ENCODE measurements at places on chromosomes 5 and 9.

DNA sequence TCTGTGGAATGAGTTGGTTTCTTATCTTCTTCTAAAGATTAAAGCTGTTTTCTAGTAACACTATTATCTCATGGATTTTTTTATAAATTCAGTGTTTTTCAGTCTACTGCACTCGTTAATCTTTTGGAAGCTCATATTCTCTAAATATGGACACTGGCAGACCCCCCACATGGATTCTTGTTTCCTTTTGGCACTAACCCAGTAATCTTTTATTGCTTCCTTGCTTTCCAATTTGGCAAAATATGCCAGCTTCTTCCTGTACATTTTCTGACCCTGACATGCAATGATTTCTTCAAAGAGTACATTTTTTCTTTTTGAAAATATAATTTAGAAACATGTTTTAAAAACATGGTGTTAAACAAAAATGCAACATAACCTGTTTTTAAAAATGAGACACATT is 474.2 kb upstream of the FTMT start:
- DNase-seq = no peak

DNA sequence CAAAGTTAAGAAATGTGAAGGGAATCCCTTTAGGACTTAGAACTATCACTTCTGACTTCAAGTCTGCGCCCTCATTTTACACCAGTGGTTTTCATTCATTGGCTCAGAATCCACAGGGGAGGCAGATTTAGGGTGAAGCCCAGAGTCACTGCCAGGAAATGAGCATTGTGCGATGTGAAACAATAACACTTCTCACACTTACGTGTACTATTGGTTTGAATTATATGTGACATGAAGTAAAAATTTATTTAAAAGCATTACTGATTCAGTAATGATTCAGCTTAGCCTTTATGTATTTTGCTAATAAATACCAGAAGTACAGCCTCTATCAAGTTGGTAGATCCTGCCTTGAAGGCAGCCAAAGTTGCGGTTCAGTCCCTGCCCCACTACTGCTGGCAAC is 98.6 kb downstream of the PAM start:
- DNase-seq = no peak

DNA sequence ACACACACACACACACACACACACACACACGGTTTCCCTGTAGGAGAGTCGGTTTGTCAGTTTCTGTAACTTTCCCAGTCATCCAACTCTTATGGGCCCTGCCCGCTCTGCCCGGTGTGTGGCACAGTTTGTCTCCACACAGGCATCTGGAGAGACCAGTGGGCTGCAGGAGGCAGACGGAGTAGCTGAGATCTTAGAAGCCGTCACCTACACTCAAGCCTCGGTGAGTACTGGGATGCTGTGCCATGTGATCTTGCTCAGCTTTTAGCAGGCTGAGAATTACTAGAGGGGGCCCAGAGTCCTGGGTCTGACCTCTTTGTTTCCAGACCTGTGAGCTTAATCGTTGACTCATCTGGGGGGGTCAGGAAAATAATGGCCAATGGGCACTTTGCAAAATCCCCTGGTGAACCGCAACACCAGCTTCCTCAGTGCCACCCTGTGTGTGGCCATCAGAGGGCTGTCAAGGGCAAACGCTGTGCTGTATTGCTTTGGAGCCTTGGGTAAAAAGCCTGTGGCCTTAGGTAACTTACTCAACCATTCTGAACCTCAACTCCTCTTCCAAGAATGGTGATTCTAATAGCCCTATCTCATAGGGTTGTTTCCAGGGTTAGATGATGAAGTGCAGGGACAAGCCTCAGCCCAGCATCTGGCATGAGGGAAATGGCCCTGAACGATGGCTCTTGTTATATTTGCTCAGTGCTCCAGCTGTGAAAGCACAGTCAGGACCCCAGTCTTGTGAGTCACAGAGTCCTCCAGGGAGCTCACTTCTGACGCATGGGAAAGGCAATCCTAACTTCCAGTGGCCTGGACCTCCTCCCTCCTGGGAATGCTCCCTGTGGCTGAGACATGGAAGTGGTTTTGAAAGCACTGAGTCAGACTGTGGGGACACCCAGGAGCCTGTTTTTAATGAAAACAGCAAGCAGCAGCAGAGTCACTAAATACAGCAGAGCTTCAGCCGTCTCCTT is 45.6 kb downstream of the COL15A1 start:
- DNase-seq = no peak

DNA sequence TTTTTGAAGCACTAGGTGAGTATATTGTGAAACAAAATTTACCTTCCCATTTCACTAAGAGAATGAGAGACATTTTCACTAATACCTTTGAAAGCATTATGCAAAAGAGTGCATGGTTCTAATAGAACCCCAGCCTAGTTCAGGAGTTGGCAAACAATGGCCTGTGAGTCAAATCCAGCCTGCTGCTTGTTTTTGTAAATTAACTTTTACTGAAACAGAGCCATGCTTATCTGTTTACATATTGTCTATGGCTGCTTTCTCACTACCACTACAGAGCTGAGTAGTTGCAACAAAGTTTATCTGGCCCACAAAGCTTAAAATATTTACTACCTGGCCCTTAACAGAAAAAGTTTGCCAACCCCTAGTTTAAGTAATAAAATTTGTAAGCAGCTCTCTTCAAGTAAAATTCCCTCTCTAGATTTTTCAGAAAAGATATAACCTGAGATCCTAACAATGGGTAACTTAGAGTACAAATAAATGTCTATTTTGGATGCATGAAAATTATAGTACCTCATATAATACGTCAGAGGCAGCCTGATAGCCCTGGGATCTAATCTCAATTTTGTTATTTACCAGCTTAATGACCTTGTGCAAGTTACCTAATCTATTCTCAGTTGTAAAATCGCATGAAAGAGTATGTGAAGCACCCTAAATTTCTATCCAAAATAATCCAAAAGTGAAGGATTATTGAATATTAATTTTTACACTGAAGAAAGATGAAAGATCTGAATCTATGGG is 50.7 kb upstream of the ARL15 start:
- DNase-seq = no peak

- no peak for DNase-seq
Measured at GRCh38 chr5:34447424-34447823, 208.7 kb upstream of the RAI14 start.

- DNase-seq = no peak
Measured at GRCh38 chr5:172716796-172717313, 54.1 kb downstream of the DUSP1 start.

- no peak for DNase-seq
Measured at GRCh38 chr9:104944356-104944755, 16.4 kb upstream of the ABCA1 start.

DNA sequence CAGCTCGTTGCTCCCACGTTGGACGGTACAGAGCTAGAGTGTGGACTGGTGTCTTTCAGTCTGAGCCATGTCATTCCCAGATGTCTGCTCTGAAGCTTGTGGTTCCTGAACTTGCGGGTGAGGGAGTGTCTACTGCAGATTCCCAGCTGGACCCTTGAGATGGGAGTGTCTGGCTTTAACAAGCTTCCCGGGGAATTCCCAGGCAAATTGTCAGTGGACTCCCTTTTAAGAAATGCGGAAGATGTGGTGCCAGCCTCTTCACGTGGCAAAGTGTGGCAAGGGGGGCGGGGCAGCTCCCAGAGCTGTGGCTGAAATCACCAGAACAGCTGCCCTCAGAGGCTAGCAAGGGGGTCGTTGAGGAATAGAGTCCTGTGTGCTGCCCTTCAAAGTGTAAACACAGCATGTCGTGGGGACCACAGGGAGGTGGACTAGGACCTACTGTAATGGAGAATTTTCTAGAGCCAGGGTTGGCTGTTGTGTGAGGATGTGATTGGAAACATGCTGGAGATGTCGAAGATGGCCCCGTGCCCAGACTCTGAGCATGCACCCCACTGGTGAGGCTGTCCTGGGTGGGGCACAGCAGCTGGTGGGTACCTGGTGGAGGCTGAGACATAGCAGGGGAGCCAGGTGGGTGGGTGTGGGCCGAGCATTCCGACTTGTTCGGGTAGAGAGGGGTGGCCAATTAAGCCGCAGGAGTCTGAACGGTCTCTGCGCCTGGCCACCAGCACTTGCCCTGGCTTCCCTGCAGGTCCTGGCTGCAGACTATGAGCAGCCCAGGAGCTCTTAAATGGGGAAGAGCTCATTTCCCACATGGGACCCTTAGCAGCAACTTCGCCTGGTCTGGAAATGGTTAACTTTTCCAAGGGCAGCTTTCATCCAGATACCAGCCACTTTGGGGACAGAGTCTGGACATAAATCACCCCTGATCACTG is 37.4 kb downstream of the PRRX2 start:
- no peak for DNase-seq

DNA sequence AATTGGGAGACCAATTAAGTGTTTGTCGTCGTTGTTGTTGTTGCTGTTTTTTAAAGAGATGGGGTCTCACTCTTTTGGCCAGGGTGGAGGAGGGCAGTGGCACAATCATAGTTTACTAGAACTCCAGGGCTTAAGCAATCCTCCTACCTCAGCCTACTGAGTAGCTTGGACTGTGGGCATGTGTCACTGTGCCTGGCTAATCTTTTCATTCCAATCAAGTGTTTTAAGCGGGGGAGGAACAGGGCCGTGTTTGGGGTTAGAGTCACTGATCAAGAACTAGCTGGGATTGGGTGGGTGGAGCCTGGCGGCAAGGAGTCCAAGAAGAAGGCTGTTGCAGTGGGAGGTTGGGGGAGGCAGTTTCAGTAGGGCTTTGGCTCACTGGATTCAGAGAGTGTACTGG is 13.8 kb downstream of the SNX30 start:
- no peak for DNase-seq

DNA sequence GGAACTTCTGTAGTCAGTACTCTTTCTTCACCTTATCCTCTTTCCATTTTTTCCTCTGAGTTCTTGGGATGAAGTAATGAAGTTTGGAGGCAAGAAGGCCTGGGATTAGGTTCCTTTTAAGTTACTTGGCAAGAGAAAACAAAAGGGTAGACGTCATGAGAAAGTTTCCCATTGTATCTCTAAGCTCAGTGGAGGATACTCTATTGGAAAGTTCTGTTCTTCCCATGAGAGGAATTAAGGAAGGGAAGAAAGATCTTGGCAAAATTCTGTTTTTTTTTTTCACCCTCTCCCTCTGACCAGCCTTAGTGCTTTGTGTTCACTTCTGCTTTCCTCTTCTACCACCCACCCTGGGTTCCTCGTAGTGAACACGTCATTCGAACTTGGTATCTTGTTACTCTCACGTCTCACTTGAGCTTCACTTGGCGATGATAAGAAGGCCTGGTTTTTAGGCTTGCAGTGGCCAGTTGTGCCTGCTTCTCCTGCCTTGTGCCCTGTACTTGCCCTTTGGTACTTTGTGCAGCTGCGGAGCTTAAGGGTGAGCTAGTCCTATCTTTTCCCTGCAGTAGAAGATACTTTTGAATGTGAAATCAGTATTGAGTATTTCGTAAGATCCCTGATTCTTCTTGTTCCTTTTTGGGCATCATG is 67.0 kb downstream of the ARHGAP26 start:
- DNase-seq = no peak

DNA sequence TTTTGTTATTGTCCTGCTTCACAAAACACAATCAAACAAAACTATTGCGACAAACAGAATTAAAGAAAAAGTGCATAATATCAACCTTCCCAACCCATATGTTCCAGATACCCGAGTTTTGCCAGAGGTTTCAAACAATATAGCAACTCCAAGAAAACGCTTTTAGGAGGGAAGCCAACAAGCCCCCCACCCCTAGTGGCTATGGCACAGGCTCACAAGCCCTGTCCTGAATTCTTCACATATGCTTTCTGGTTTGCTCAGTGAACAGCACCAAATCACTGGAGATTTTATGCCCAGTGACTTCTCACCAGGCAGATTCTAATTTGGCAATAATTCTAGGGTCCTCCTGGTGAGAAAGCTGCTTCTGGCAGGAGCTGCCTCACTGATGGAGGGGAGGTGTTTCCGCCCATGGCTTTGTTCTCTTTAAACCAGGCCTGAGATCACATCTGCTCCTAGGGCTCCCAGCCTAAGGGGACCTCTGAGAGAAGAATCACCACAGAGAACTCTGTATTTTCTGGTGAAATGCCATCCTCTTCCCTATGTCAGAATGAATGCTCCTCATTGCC is 1982.4 kb downstream of the EFNA5 start:
- DNase-seq = no peak

DNA sequence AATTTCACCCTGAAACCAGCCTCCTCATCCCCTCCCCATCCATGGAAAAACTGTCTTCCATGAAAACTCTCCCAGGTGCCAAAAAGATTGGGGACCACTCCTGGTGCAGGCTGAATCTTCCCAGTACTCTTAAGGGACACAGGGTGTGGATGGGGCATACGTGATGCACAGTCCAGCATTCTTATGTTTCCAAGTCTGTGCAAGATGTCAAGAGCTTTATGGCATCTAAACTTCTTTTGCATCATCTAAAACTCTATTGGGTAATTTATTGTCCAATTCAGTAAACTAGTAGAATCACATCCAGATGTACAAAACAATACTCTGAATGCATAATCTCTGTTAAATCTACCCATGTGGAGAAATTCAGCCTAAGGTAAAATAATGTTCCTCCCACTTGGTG is 9.3 kb upstream of the FGD3 start:
- DNase-seq = no peak

DNA sequence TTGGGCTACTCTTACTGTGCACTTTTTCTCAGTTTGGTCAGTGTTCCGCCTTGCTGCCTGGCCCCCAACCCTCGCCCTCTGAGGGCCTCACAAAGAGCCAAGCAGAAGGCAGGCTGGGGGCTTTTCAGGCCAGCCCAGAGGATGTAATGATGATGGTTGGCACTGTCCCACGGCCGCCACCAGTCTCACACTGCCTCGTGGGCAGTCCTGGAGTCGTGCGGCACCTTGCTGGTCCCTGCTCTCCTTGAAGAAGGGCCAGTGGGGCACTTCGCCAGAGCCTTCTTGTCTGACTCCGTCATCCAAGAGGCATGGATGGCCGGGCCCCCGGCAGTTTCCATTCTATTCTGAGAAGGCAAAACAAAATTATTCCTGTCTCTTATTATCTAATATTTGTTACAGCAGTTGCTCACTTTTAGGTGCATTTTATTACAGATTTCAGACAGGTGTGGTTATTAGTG is 21.0 kb downstream of the TENT4A start:
- DNase-seq = no peak

- DNase-seq = no peak
Measured at GRCh38 chr9:20255052-20255451, 367.2 kb downstream of the MLLT3 start.

GRCh38 chr5:32143617-32144377 is 30.3 kb downstream of the GOLPH3 start:
- DNase-seq = no peak

- no peak for DNase-seq
Measured at GRCh38 chr5:21807953-21808352, 1045.2 kb downstream of the CDH12 start.

- no peak for DNase-seq
Measured at GRCh38 chr5:44885903-44886302, 77.2 kb downstream of the MRPS30 start.

GRCh38 chr5:112886975-112887374 is 25.9 kb downstream of the SRP19 start:
- no peak for DNase-seq

DNA sequence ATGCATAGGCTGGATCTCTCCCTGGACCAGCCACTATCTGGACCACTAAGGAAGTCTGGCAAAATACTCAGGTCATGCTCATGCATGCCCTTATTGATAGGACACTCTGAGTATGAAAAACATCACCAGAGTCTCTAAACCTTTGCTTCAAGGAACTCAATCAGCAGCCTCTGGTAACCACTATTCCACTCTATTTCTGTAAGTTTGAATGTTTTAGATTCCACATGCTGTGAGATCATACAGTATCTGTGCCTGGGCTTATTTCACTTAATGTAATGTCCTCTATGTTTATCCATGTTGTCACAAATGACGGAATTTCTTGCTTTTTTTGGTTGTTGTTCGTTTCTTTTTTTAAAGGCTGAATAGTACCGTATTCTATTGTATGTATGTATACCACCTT is 68.3 kb downstream of the TARS1 start:
- DNase-seq = no peak

- no peak for DNase-seq
Measured at GRCh38 chr9:101440714-101441230, 5.2 kb upstream of the ALDOB start.
